ENCODE measurements at places on chromosomes 2 and 18. TPM values are rescaled to one million over a fixed set of nuclear protein-coding genes. Genes with fewer than 3 reads are reported as not detected.

The RTP5 gene
- polyA plus RNA-seq = not detected

The UGT1A10 gene
- not detected for polyA plus RNA-seq

The SELENOI gene
- 13.3 TPM for polyA plus RNA-seq

The HOXD8 gene
- polyA plus RNA-seq = not detected

DNA sequence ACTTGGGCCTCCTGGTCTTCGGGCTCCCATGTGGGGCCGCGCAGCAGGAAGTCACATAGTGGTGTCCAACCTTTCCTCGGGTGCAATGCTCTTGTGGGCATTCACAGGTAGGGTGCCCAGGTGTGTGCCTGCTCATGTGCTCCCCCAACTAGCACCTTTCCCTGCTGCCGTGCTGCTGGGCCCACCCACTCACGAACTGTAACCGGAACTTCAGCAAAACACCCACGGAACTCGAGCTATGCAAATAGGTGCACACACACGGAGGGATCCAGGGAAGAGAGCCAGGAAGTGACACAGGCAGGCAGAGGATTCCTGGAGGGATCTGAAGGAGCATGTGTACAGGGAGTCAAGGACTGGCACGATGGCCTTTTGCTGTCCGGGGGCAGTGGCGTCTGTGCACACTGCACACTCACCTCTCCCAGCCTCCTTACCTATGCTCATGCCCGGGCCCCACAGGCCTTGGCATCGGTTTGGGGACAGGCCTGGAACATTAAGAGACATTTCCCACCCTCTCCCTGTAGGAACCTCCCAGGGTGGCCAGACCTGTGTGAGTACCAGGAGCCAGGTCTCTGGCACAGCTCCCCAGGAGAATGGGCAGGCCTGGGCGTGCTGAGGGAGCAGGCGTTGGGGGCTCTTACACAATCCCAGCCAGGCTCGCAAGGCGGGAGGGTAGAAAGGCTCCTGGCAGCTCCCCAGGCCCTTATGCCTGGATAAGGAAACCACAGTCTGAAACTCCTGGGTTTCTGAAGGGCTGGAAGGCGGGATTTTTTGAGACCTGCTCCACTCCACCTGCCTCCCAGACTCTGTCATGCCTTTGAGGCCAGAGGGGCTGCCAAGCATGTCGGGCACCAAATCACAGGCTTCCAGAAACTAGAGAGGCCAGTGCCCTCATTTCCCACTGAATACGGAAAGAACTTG is 6.6 kb upstream of the PTMA start:
- no peak overlapping the region for H3K27ac ChIP-seq
- H3K36me3 ChIP-seq = no peaks in the 10 kb centered on the region
- DNase-seq = no peak
- H3K27me3 ChIP-seq = no peaks in the 10 kb centered on the region
- H3K4me3 ChIP-seq = no peak overlapping the region
- peaks cover 11% of the 10 kb centered on the region for H3K4me1 ChIP-seq

DNA sequence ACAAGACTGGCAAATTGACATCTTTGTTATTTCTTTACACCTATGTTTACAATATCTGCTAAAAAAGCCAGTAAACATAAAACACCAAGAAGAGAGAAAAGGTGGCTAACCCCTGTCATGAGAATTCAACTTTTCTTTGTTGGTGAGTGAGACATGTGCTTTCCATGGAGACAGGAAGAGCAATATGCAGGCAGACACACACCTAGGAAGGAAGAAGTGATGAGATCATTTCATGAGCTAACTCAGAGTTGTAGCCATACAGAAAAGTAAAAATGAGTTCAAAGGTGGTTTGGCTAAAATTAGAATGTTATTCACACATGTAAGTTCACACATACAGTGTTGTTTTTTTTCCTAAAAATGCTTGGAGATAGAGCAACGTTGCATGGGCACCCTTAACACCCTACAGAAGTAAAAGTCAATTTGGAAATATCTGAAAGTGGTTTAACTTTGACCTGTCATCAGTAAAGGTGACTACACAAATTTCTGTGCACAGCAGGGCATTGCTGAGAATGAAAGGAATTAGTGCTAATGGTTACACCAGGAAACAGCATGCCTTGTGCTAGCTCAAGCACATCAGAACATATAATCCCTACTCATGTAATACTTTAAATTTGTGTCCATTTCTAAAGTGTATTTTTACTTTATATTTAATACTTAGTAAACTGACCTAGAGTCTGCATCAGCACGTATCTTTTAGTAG is 557.6 kb downstream of the CBLN2 start:
- no peak for DNase-seq
- no peaks in the 10 kb centered on the region for H3K4me1 ChIP-seq
- H3K27ac ChIP-seq = no peak overlapping the region
- H3K4me3 ChIP-seq = no peak overlapping the region
- no peaks in the 10 kb centered on the region for H3K36me3 ChIP-seq
